ENCODE measurements at places on chromosomes 2 and 18. TPM values are rescaled to one million over a fixed set of nuclear protein-coding genes. Genes with fewer than 3 reads are reported as not detected.

GRCh38 chr2:234500394-234501006 lies 3.6 kb upstream of the ARL4C start:
- peak; percentile 50 for DNase-seq

DNA sequence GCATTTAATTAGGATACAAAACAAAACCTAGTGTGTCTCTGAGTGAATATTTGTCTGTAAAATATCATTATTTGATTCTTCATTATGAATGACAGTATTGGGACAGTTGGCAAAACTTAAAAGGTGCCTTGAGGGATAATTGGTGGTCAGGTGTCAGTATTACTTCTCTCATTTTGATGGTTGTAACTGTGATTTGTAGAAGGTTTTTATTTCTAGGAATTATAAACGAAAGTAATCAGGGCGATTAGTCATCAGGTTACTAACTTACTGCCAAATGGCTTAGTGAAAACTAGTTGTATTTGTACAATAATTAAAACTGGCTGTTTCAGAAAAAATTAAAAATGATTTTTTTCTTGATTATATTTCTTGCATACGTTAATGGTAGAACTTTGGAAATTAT lies 117.6 kb downstream of the BIRC6 start:
- DNase-seq: no peak

DNA sequence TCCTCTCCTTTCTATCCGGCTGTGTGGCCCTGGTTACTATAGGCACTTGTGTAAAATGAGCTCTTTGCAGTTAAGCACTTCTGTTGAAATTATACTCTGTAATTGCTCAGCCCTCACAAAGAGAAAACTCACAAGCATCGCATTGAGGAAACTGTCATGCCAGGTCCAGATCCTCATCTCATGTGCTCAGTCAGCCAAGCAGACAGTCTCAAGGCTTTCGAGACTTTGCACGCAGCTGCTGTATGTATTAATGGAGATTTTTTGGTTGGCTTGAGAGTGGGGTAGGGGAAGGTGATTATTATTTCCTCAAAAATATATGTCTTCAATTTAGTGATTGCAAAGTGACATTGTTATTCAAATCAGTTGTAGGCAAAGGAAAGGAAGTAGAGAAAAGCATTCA lies 33.0 kb upstream of the PHLPP1 start:
- DNase-seq: no peak

DNA sequence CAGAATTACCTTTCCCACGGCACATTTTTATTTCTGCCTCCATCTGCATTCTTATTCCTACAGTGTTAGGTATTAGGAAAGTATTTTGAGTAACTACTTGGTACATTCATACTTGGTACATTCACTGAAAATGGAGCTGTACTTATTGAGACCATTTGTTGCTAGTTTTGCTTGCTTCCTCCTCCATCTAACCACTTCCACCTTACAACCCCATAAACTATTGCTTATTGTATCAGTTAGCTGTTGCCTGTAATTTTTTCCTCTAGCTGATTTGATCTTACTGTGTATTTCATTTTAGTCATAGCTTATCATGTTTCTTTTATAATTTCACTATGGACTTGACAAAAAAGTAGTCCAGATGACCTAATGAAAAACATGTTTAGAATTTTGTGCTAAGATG lies 50.7 kb downstream of the AFTPH start:
- DNase-seq: no peak

DNA sequence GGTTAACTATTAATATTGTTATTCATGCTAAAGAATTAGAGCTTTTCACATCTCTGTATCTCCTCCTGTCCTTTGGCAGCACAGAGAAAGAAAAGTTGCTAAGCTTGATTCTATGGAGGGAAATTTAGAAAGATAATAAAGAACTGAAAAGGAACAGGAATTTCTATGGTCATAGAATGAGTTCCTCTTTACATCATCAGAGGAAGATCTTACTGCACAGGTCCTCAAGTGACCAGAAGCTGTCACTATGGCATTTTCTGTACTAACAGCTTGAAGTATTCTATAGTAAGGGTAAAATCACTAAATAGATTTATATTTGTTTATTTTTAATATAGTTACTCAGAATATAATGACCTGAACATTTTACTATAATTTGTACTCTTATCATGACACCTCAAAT lies 6.0 kb upstream of the PRKD3 start:
- no peak for DNase-seq

DNA sequence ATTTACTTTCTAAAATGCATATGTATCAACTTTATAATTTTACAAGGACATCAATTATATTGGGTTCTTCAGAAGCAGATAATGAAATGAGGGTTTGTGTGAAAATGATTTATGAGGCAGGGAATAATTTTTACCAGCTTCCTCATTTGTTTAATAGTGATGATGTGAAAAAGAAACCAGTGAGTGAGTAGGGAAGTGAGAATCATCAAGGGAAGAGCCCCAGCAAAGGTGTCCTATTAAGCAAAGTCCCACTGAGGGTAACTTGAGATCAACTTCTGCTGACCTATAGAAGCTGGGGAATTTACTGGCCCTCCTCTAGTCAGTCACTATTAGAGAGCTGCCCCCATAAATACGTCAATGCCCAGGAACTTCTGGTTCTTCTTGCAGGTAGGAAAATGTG lies 266.8 kb upstream of the LYPD1 start:
- no peak for DNase-seq

DNA sequence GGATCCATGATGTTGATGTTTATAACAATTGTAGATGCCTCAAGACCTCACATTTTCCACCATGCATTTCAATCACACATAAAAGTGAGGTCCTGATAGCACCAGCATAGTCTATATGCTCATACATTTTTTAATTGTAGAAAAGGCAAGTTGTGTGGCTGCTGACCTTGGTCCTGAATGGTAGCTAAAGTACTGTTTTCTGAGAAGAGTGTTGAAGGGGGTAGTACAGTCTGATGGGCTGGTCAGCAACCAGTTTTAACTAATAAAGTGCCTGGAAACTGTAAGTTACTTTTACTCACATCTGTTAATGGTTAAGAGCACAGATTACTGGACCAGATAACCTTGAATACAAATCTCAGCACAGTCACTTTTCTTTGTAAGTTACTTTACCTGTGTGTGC lies 15.9 kb downstream of the ZNF638 start:
- DNase-seq: no peak

- DNase-seq: no peak
Observed at GRCh38 chr2:236672606-236673005, 103.0 kb downstream of the ACKR3 start.

DNA sequence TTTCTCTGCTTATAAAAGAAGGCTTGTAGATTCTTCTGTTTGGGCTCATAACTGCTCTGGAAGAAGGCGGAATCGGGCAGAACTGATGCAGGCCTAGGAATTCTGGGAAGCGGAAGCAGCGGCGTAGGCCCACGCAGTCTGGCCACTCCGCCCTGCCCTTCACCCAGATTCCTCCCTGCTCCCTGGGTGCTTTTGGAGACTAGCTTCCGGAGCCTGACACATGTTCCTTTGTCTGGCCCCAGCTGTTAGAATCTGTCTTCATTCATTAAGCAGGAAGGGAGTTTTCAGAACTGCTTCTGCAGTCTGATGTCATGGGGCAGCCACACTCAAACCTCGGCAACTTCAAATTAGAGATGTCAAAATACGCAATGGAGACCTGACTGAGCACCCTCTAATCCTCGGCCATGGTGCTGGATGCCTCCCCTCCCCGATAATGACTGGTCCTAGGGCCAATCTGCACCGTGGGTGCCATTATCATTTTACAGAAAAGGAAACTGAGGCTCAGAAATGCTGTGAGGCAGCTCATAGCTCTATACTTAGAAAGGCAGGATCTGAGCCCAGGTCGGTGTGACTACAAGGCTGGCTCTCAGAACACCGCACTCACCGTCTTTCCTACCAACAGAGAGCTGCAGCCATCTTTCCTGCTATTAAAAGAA lies 275.7 kb downstream of the MYCN start:
- no peak for DNase-seq

DNA sequence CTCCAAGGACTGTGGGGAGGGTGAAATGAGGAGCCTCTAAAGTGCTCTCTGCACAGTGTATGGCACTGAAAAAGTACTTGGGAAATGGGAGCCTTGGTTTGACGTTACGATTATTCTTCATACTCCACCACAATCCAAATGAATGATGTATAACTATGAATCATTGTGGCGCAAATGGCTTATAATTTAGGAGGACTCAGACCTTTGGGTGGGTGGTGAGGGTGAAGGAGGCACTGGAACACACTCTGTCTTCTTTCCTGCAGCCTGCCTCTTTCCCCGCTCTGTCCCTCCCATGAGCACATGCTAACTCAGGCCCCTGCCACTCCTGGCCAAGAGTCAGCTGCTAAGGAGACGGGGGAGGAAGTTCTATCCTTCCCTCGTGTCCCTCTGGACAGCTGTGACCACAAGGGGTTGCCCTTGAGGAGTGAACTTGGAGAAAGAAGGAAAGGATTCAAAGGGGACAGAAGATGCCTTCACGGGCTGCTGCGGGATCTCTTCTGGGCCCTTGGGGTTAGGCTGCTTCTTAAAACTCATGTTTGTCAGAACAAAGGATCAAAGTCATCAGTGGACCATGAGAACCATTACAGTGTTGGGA lies 36.5 kb downstream of the POLR1A start:
- DNase-seq: no peak

- no peak for DNase-seq
Observed at GRCh38 chr2:217270485-217271121, 410.7 kb upstream of the TNP1 start.

DNA sequence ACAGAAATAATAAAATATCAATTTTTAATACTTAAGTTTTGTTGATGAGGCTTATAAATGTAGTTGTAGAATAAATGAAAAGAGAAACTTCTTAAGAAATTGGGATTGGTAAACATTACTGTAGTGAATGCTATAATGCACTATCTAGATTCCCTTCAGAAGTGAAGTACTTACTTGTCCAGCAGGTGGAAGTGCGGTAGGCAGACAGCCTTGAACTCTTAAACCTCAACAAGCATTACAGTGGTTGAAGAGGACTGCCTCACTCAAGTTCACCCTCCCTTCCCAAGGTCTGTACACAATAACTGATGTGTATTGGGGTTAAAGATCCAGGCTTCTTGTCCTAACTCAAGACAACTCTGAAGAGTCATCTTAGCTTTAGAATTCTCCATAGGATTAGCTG lies 931.0 kb upstream of the LRRTM1 start:
- DNase-seq: no peak

- DNase-seq: peak; percentile 41
Observed at GRCh38 chr2:29528891-29529520, 392.4 kb downstream of the ALK start.

DNA sequence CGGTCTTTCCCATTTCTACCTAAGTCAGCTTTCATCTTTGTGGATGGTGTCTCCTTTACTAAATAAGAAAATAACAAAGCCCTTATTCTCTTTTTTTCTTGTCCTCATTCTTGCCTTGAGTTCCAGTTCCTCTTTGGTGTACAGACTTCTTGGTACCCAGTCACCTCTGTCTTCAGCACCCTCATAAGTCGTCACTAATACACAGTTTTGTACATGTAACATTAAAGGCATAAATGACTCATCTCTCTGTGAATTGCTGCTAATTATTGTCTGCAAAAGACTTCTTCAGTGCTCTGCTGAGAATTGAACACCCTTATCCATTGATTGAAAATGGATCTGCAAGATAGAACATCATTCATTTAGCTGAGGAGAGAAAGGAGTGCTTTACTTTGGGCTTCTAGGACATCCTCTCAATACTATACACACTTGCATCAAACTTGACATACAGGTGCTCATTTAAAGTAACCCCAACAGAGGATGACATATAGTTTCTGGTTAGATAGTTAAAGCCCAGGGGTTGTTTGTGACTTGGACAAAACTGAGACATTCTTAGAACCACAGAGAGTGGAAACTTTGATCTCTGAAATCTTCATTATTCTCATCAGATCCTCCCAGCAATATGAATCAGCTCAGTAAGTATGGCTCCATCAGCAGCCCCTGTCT lies 97.0 kb downstream of the XRCC5 start:
- DNase-seq: no peak

DNA sequence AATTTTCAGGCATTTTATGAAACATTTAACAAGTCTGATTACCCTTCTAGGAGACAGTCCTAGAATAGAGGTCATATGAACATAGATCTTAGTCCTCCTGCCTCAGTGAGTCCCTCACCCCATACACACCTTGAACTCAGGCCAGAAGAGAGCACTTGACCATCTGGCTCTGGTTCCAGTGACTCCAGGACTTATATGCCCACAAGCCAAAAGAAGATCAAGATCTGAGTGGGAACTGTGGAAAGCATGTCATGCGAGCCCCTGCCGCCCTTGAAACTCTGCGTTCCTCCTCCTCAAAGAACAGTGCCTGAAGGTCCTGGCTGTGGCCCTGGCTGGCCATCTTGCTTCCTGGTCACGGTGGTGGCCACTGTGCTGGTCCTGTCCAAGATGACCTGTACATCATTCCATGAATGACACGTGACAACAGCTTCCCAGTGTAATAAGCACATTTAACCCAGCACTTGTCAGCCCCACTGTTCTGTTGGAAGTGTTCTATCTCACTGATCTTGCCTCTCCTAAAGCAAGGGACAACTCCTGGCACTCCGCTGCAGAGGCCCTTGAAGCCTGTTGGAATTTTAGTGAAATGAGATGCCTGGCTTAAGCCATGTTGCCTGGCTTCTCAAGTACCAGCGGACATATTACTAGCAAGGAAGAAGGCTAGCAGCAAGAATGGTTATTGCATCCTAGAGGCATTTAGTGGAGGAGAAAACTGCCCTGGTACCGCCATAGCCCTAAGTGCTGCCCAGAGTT lies 17.6 kb downstream of the TTC32 start:
- no peak for DNase-seq

DNA sequence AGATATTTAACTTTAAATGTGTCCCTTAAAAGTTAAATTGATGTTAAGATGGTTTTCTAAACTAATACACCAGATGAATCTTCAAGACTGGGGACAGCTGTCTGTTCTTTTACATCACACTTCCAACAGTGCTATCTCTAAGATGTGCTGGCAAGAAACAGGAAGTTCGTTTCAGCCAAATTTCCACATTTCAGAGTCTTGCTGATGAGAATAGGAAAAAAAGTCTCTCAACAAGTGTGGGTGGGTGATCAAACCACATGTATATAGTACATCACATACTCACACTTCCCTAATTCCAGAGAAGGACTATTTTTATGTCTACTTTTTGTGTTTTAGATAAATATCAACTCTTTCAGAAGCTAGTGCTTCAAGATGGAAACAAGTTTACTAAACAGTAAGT lies 1712.8 kb upstream of the TMEFF2 start:
- DNase-seq: no peak

GRCh38 chr2:69453475-69454129 lies 16.4 kb upstream of the NFU1 start:
- DNase-seq: no peak

DNA sequence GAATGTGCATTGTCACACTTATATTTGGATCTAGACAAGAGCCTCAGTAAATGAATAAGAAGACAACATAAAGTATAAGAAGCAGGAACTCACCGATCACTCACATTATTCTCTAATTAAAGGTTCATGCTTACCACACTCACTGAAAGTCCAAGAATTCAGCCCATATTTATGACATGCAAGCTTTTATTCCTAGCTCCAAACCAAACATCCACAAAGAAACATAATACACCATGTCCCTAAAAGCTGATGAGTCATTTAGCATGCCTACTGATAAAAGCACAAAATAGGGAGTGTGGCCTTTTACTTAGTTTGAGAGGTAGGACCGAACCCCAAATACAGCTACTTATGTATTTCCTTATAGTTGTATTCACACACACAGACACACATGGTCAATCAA lies 1094.6 kb upstream of the CDH2 start:
- DNase-seq: no peak

FOXD4L1 gene
- not detected for total RNA-seq
